ENCODE measurements at places on chromosomes 7 and 10. TPM values are rescaled to one million over a fixed set of nuclear protein-coding genes. Genes with fewer than 3 reads are reported as not detected.
A peak's percentile ranks its signal among the peaks of the same experiment; 100 is the strongest.

ADAM22 gene
- 0.29 TPM for total RNA-seq

TCAF2 gene
- 3.5 TPM for total RNA-seq

OPALIN gene
- total RNA-seq = not detected

LRRD1 gene
- not detected for total RNA-seq

TAS2R3 gene
- not detected for total RNA-seq

NUTM2A gene
- total RNA-seq = 0.45 TPM

FEZF1 gene
- total RNA-seq = not detected

SLC16A12 gene
- 9.7 TPM for total RNA-seq

STRIP2 gene
- 2.0 TPM for total RNA-seq

DNA sequence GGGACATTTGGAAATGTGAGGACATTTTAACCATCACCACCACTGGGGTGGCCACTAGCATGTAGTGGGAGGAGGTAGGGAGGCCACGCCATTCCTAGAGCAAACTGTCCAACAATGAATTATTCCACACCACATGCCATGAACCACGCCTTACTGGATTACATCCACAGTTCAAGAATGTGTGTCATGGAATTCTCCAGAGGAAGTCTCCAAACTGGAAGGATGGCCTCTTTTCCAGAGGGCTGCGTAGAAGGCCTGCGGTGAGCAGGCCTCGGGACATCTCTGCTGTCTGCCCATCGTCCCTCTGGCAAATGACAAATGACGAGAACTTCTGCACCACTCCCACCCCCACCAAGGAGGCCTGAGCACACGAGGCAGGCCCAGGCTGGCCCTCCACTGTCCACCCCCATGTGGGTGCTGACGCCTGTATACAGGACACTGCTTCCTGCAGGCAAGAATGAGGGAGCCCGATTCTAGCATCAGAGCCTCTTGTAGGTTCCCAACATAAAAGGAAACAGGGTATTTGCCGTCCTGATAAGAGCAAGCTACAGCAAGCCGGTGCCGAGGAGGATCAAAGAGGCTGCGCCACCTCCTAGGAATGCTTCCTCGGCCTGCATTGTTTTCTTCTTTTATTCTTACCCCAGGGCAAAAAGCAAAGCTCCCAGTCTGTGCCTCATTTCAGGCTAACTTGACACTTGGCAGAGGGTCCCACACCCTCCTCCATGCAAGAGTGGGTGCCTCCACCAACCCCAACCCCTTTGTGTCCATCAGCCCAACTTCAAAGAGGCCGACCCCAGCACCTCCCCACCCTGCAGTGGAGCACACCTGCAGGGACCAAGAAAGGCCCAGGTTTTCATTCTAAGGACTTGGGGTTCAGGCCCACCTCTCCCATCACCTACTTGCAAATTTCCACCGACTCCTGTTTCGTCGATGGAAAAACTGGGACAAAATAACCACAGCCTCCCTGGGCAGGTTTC lies 23.9 kb downstream of the TNS3 start:
- H3K36me3 ChIP-seq = no peaks in the 10 kb centered on the region
- DNase-seq = peak; percentile 74
- H3K4me3 ChIP-seq = no peak overlapping the region
- H3K27me3 ChIP-seq = no peaks in the 10 kb centered on the region
- no peak overlapping the region for H3K27ac ChIP-seq
- peaks cover 24% of the 10 kb centered on the region for H3K4me1 ChIP-seq

GRCh38 chr10:21526188-21526859 lies 842 bp upstream of the SKIDA1 start:
- H3K36me3 ChIP-seq = no peaks in the 10 kb centered on the region
- H3K27ac ChIP-seq = peak overlapping the region; percentile 96
- peaks cover 15% of the 10 kb centered on the region for H3K4me1 ChIP-seq
- no peaks in the 10 kb centered on the region for H3K27me3 ChIP-seq
- H3K4me3 ChIP-seq = peak overlapping the region; percentile 57
- DNase-seq = peak; percentile 94

DNA sequence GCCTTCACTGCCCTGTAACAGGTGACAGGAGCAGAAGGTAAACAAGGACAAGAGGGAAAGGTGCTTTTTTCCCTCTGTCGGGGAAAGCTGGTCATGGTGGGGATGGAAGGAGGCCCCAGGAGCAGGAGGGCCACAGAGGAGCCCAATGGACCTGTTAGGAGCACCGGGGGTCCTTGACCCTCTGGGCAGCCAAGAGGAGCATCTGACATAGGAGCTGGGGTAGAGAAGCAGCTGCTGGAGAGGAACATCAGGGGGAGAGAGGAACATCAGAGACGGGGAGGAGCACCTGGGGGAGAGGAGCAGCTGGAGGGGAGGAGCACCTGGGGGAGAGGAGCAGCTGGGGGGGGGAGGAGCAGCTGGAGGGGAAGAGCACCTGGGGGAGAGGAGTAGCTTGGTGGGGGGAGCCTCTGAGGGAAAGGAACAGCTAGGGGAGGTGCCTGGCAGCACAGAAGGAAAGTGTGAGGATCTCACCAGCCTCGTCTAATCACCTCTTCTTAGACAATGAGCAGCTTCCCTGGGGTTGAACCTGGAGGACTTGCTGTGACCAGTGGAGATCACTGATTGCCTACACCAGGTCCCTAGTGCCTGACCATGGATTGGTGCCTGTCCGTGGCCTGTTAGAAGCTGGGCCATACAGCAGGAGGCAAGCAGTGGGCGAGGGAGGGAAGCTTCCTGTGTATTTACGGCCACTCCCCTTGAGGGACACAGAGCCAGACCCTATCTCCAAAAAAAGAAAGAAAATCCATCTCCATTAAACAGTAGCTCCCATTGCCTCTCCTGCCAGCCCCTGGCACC lies 37.6 kb downstream of the JAKMIP3 start:
- no peaks in the 10 kb centered on the region for H3K27me3 ChIP-seq
- no peak overlapping the region for H3K27ac ChIP-seq
- no peaks in the 10 kb centered on the region for H3K4me1 ChIP-seq
- H3K4me3 ChIP-seq = no peak overlapping the region
- H3K36me3 ChIP-seq = no peaks in the 10 kb centered on the region

GRCh38 chr10:70714951-70715350 lies 42.6 kb downstream of the ADAMTS14 start:
- no peak overlapping the region for H3K4me3 ChIP-seq
- H3K27ac ChIP-seq = no peak overlapping the region
- no peaks in the 10 kb centered on the region for H3K36me3 ChIP-seq
- H3K27me3 ChIP-seq = no peaks in the 10 kb centered on the region
- no peak for DNase-seq

DNA sequence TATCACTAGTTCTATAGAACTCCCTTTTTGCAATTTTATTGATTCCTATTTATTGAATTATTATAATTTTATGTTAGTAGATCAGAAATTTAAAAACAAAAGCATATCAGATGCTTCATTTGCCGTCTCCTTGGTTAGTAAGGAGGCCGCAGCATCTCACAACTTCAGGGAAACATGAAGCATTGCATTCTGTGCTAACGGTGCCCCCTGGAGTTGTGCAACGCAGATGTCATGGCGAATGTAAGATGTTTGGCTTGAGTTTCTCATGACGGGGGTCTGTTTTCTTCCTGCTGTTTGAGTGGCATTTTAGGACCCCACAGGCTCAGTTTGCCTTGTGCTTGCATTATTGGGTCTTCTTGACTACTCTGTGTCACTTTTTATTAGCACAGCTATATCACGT lies 124.8 kb downstream of the CNNM2 start:
- no peak for DNase-seq
- H3K4me3 ChIP-seq = no peak overlapping the region
- no peaks in the 10 kb centered on the region for H3K36me3 ChIP-seq
- no peaks in the 10 kb centered on the region for H3K27me3 ChIP-seq
- no peak overlapping the region for H3K27ac ChIP-seq

GRCh38 chr10:98028168-98028770 lies 2.2 kb downstream of the CRTAC1 start:
- DNase-seq = peak; percentile 79
- H3K36me3 ChIP-seq = no peaks in the 10 kb centered on the region
- peaks cover 16% of the 10 kb centered on the region for H3K4me1 ChIP-seq
- H3K27ac ChIP-seq = no peak overlapping the region
- H3K4me3 ChIP-seq = no peak overlapping the region

DNA sequence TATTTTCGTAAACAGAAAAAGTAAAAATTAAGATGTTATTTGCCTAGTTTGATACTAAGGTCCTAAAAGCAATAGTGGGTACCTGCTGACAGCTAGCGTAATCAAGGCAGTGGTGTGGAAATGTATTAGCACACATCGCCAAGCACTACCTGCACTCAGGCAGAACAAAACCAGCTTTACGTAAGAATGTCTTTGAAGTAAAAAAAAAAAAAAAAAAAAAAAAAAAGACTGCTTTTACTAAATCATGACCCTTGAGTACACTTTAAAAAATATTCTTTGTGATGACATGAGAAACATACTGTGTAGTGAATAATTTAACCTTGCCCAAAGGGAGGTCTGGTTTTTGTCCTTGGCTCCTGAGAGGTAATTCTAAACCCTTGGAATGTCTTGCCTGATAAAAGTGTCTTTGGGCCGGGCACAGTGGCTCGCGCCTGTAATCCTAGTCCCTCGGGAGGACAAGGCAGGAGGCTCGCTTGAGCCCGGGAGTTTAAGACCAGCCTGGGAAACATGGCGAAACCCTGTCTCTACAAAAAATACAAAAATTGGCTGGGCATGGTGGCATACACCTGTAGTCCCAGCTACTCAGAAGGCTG lies 12.7 kb downstream of the XRCC2 start:
- H3K36me3 ChIP-seq = no peaks in the 10 kb centered on the region
- H3K27ac ChIP-seq = no peak overlapping the region
- H3K27me3 ChIP-seq = no peaks in the 10 kb centered on the region

DNA sequence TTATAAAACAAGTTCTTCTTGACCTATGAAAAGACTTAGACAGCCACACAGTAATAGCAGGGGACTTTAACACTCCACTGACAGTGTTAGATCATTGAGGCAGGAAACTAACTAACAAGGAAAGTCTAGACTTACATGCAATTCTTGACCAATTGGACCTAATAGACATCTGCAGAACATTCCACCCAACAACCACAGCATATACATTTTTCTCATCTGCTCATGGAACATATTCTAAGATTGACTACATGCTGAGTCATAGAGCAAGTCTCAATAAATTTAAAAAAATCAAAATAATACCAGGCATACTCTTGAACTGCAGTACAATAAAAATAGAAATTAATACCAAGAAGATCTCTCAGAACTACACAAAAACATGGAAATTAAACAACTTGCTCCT lies 219.5 kb upstream of the HPS1 start:
- H3K27me3 ChIP-seq = no peaks in the 10 kb centered on the region
- no peak for DNase-seq
- H3K27ac ChIP-seq = no peak overlapping the region
- no peaks in the 10 kb centered on the region for H3K36me3 ChIP-seq
- no peaks in the 10 kb centered on the region for H3K4me1 ChIP-seq
